ENCODE measurements at places on chromosomes 3 and 15.

- no peaks in the 10 kb centered on the region for H3K27me3 ChIP-seq
- H3K4me1 ChIP-seq, result no peaks in the 10 kb centered on the region
- no peak overlapping the region for H3K4me3 ChIP-seq
- H3K36me3 ChIP-seq, result no peaks in the 10 kb centered on the region
- no peak for DNase-seq
- no peak overlapping the region for H3K27ac ChIP-seq
Measured at GRCh38 chr3:141669434-141669833, 68.7 kb upstream of the RNF7 start.

GRCh38 chr3:141863491-141863890 lies 13.0 kb upstream of the ATP1B3 start:
- no peaks in the 10 kb centered on the region for H3K27me3 ChIP-seq
- H3K4me1 ChIP-seq, result peaks cover 6% of the 10 kb centered on the region
- H3K36me3 ChIP-seq, result no peaks in the 10 kb centered on the region
- DNase-seq, result no peak

- DNase-seq, result no peak
- H3K27me3 ChIP-seq, result no peaks in the 10 kb centered on the region
Measured at GRCh38 chr3:186124592-186124991, 15.7 kb upstream of the ETV5 start.

- H3K4me1 ChIP-seq, result no peaks in the 10 kb centered on the region
- no peaks in the 10 kb centered on the region for H3K27me3 ChIP-seq
- no peak overlapping the region for H3K4me3 ChIP-seq
- H3K27ac ChIP-seq, result no peak overlapping the region
- H3K36me3 ChIP-seq, result no peaks in the 10 kb centered on the region
Measured at GRCh38 chr3:42526616-42527367, 24.3 kb downstream of the VIPR1 start.

GRCh38 chr3:48178072-48178471 lies 10.1 kb downstream of the CDC25A start:
- H3K27ac ChIP-seq, result no peak overlapping the region
- H3K4me3 ChIP-seq, result no peak overlapping the region
- peaks cover 2% of the 10 kb centered on the region for H3K36me3 ChIP-seq
- H3K4me1 ChIP-seq, result no peaks in the 10 kb centered on the region
- H3K27me3 ChIP-seq, result no peaks in the 10 kb centered on the region

GRCh38 chr3:71393093-71393492 lies 190.4 kb downstream of the FOXP1 start:
- H3K27me3 ChIP-seq, result no peaks in the 10 kb centered on the region
- no peak for DNase-seq
- H3K4me3 ChIP-seq, result no peak overlapping the region
- H3K4me1 ChIP-seq, result peaks cover 31% of the 10 kb centered on the region

Data from tibial nerve (tissue), 4 donors.